ENCODE measurements at places on chromosomes 2 and 18.

DNA sequence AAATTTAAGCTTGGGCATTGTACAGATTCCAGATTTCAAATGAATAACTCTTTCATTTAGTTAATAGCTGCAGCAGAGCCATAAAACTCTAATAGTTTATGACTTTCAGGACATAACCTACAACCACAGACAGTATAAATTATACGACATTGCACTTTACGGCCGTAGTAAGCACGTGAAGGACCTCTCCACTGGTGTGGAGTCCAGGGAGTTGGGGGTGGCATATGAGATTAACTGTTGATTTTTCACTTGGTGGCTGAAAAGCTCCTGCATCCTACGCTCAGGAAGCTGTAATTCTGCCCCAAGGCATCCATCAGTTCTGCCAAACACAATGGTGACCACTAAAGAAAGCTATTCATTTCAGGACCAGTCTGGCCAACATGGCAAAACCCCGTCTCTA is 376.2 kb downstream of the SOX11 start:
- no peak for DNase-seq

- no peak for DNase-seq
Observed at GRCh38 chr2:60573251-60573650, 19.8 kb upstream of the BCL11A start.

DNA sequence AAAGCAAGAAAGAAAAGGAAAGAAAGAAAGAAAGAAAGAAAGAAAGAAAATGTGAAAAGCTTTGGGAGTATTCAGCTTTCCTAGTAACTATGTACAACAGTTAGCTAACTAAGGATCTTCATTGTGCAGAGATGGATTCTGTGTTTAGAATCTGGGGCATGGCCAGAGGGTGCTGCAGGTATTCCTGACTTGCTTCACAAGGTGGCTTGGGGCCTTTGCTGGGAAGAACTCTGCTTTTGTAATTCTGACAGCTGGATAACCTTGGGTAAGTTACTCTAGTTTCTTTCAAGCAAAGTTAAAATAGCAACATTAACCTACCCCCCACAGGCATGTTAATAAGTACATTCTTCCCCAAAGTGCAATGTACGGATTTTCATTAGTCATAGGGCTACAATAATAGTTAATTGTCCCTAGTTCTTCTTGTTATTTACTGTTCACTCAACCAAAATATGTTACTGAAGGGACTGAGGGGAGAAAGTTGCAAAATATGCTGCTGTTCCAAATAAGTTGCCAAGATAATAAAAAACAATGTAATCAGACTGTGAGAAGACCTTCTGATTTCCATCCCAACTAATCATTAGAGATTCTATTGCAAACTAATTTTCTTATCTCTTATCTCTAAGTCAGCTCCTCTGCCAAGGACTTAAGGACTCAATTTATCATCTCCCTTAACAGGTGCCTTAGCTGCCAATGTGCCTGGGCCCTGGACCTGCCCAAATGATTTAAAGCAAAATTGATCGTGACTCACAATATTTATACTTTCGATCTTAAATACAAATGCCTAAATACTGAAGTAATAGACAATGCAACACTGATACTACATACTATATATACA is 50.3 kb downstream of the SERPINB8 start:
- DNase-seq: no peak

DNA sequence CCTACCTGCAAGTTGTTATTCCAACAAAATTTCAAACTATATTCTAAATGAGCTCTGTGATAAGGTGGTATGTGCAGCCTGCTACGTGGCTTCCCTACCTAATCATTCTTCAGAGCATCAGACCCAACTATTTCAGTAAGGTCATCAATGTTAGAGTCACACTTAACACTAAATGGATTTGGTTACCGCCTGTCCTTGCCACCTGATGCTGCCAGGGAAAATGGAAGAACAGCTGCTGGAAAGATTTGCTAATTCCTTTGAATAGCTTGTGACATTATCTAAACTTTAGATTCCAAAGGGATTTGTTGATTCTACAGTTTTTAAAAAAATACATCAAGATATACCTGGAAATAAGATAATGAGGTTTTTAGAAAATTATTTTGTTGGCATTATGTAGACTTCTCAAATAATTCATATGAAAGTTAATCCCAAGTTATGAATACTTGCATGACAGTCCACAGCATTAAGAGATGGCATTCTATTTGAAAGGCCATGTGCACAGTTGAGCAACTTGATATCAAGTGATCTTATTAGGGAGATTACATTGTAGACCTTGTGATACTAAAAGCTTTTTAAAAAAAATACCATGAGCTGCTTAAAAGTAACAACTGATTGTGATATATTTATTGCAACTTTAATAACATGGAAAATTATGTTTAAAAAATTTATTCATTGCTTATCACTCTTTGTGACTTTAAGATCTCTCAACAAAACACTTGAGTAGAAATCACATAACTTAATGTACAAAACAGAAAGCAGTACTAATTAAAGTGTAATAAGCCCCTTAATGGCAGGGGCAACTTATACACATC is 98.3 kb upstream of the UGP2 start:
- DNase-seq: no peak

DNA sequence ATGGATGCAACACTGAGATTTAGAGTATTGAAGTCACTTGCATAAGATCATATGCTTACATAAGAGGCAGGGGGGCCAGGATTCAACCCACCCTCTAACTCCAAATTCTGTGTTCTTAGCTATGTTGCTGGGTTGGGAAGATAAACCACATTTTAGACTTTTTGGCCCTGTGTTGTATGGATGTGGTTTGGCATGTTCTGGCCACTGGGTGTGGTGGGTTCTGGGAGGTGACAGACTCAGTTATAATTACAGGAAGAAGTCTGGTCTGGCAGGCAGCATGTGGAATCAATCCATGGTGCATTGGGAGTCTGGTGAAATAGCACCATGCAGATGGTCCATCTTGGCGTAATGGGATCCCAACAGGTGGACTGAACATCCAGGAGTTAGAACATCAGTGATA is 138.9 kb downstream of the LTBP1 start:
- DNase-seq: no peak

- no peak for DNase-seq
Observed at GRCh38 chr2:189848276-189848675, 64.0 kb downstream of the PMS1 start.

- DNase-seq: no peak
Observed at GRCh38 chr2:47237375-47238334, 82.5 kb upstream of the STPG4 start.

GRCh38 chr2:86557836-86558235 is 5.4 kb downstream of the CHMP3 start:
- no peak for DNase-seq
